ENCODE measurements at places on chromosomes 7 and 10. TPM values are rescaled to one million over a fixed set of nuclear protein-coding genes. Genes with fewer than 3 reads are reported as not detected.

The AFAP1L2 gene
- 1.6 TPM for total RNA-seq

The DNAH11 gene
- 0.69 TPM for total RNA-seq

The AP1S1 gene
- 93.3 TPM for total RNA-seq

The OR13A1 gene
- total RNA-seq, result not detected

The HPSE2 gene
- total RNA-seq, result not detected

The AZGP1 gene
- not detected for total RNA-seq

The DRGX gene
- not detected for total RNA-seq

The NKX6-2 gene
- total RNA-seq, result not detected

The BHLHA15 gene
- total RNA-seq, result 1.2 TPM

The URGCP gene
- total RNA-seq, result 26.8 TPM

The MKI67 gene
- 101 TPM for total RNA-seq
